Tracheal epithelial cell (primary cell): ENCODE measurements at places on chromosomes 4 and X. TPM values are rescaled to one million over a fixed set of nuclear protein-coding genes. Genes with fewer than 3 reads are reported as not detected.

The TEX13C gene
- not detected in 2 replicates for total RNA-seq

The TRIM60 gene
- total RNA-seq, result not detected in 2 replicates

The QRFPR gene
- total RNA-seq, result 0.24 TPM in 1 of 2 replicates, not detected in the other

The KDM5C gene
- total RNA-seq, result 79.7 and 106 TPM in 2 replicates

The CDKL5 gene
- 2.3 and 5.5 TPM in 2 replicates for total RNA-seq

The ADH4 gene
- total RNA-seq, result not detected in 2 replicates

The SSX4 gene
- not detected in 2 replicates for total RNA-seq

The CPZ gene
- 0.48 TPM in 1 of 2 replicates, not detected in the other for total RNA-seq

The GBA3 gene
- under 0.01 and 0.43 TPM in 2 replicates for total RNA-seq

The FRMD7 gene
- total RNA-seq, result not detected in 2 replicates
